ENCODE measurements at places on chromosomes 3 and 15.
A peak's percentile ranks its signal among the peaks of the same experiment; 100 is the strongest.

GRCh38 chr15:82129149-82129692 is 83.4 kb upstream of the MEX3B start:
- DNase-seq, result no peak

- DNase-seq, result no peak
Measured at GRCh38 chr15:94231723-94232468, 535 bp downstream of the MCTP2 start.

DNA sequence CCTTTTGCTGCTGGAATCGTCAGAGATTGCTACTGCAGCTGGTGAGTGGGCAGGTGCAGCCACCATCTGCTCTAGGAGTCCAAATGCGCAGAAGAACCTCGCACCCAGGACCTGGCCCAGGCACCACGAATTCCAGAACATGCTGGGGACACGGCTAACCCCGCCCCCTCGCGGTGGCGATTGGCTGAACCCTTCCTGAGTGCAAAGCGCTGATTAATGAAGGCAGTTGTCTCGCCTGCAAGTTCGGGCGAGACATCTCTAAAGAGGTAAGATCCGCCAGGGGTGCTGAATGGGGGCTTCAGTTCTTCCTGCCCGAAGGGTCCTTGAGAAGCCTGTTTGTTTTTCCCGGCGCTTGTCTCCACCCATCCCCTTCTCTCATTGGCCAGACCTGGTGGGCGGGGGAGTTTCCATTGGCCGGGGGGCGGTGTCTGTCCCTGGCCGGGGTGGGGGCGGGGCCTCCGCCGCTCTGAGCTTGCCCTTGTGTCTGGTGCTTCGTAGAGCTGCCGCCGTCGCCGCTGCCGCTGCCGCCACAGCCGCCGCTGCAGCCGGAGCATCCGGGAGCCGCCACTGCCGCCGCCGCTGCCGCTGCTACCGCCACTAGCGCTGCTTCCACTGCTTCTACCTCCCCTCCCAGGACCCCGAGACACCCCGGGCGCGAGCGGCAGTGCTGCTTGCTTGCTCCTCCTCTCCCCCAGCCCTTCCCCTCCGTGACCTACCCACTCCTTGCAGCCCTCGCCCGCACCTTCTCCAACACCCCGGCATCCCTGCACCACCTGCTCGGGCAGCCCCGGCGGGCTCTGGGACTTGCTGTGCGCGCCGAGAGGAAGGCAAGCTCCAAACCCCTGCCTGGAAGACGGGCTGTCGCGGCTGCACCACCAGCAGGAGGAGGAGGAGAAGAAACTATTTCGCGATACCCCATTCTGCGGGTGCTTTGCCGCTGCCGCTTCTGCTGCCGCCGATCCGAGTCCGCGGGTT is at the start of gene CADM2:
Gene CADM2 (plus strand): TSS at position 495 of the 975 bp plus-strand sequence.
- peak; percentile 95 for DNase-seq

GRCh38 chr3:112247350-112247749 is 46.7 kb downstream of the SLC9C1 start:
- no peak for DNase-seq

DNA sequence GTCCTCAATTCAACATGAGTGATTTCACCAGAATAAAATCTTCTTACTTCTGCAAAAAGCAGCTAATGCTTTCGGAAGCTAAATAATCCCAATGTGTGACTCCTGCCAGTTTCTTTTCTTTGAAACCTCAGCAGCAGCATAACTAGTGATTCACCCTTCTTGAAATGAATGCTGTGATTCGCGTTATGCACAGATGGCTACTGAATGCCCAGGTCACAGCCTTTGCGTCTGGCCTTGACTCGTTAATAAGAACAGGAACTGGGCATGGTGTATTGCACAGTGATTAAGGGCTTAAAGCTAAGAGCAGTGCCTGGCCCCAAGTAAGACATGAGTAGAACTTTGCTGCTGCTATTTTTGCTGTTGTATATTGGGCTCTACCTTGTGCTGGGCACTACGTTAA is 19.0 kb downstream of the CGNL1 start:
- no peak for DNase-seq

- no peak for DNase-seq
Measured at GRCh38 chr15:58331560-58331912, 100.3 kb upstream of the LIPC start.

- DNase-seq, result no peak
Measured at GRCh38 chr3:78834910-78835309, 932.9 kb downstream of the ROBO1 start.

- DNase-seq, result no peak
Measured at GRCh38 chr3:49004352-49005302, 2.6 kb upstream of the WDR6 start.

DNA sequence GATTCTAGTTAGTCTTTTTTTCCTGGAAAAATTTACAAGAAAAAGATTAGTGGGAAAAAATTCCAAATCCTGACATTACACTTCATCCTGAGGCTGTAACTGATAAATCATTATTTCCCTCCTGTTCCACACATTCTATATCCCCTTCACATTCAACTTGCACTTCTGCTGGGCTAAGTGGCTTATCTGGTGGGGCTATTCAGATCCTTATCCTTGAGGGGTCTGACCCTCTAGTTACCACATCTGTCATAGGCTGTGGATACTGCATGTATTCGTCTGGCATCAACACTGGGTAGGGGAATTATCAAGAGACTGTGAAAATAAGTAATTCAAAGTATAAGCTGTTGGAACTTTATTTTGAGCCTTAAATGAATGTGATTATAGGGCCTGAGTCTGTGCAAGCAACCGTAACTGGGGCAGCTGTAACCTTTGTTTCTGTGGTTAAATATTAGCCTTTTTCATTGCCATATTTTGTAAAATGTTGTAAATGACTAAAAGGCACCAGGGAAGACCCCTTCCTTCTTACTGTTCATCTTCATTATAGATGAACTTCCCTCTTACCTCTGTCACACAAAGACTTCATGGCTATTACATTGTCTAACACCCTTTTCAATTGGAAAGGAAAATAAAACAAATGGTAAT is 28.0 kb upstream of the TEX9 start:
- no peak for DNase-seq

- DNase-seq, result no peak
Measured at GRCh38 chr15:95610945-95611344, 719.6 kb upstream of the NR2F2 start.
